Upper lobe of left lung (tissue), 6 donors: ENCODE measurements at places on chromosomes 11 and 22. TPM values are rescaled to one million over a fixed set of nuclear protein-coding genes. Genes with fewer than 3 reads are reported as not detected.

Gene CCDC81
- total RNA-seq, result 1.2 TPM

Gene EXT2
- total RNA-seq, result 62.9 TPM

Gene ADAMTS15
- total RNA-seq, result 5.7 TPM

GRCh38 chr22:29480512-29481264 is 670 bp downstream of the NEFH start:
- no peak for DNase-seq

DNA sequence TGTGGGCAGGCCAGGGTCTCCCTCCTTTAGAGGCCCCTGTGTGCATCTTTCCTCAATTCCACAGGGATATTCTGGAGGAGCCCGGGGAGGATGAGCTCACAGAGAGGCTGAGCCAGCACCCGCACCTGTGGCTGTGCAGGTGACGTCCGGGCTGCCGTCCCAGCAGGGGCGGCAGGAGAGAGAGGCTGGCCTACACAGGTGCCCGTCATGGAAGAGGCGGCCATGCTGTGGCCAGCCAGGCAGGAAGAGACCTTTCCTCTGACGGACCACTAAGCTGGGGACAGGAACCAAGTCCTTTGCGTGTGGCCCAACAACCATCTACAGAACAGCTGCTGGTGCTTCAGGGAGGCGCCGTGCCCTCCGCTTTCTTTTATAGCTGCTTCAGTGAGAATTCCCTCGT is 39.1 kb downstream of the TPCN2 start:
- DNase-seq, result no peak

DNA sequence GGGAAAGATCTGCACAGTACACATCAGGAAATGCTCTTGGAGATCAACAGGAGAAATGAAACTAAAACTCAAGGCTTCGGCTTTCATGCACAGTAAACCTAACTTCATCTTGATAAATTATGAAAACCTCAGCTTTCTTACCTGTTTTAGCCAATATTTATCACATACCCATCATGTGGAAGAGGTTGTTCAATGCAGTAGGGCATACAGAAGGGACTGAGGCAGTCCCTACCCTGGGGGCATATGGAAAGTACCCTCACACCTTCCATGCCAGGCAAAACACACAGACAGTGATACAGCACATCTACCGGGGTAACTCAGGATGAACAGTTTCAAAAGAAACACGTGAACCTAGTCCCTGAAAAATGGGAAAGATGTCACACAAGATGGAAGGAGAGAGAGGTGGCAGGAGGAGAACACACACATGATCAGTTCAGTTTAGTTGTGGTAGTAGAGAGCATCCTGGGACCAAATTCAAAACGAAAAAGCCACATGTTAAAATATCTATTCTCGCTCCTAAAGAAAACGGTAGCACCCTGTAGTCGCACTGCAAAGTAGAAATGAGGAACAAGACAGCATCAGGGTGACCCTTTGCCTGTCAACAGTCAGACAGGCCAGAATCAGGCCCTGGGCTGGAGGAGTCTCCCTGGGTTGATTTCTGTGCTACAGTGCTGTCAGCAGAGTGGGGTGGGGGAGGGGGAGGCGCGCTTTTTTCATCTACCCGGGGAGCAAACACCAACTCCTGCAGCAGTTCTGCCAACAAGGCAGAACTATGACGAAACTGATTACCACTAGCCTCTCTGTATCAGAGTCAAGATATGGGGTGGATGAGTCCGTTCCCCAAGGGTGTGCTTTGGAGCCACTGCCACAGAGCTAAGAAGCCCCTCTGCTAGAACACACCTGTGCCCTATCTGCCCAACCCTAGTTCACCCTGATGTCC is 1.3 kb downstream of the HIRA start:
- DNase-seq, result peak; percentile 59

GRCh38 chr22:31646186-31647019 is 15.6 kb downstream of the PISD start:
- DNase-seq, result no peak

DNA sequence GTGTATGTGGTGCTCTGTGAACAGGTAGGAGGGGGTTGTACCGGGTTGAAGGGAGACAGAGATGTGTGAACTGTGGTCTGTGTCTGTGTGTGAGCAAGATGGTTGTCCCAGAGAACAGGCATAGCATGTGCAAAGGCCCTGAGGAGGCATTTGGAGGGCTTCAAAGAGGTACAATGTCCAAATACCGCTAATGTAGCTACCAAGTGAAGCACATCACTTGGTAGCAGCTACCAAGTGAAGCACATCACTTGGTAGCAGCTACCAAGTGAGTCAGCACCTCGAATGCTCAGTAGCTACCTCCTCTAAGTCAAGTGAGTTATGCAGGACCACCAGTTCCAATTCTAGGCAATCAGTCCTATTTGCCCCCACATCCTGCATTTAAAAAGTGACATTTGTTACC is 72.4 kb downstream of the KIAA1671 start:
- no peak for DNase-seq

GRCh38 chr22:42872821-42873220 is 15.7 kb upstream of the ARFGAP3 start:
- no peak for DNase-seq

- no peak for DNase-seq
These were observed 136.5 kb downstream of the FAM76B start for GRCh38 chr11:95653099-95653498.
